Stimulated activated CD8-positive, alpha-beta memory T cell treated with anti-CD3 and anti-CD28 coated beads, Interleukin-2, amount 100 ng/mL, for 48 hours (primary cell): ENCODE measurements at places on chromosomes 12 and 14.

- no peak for DNase-seq
These were observed 337.5 kb downstream of the CCDC91 start for GRCh38 chr12:28527631-28528249.

DNA sequence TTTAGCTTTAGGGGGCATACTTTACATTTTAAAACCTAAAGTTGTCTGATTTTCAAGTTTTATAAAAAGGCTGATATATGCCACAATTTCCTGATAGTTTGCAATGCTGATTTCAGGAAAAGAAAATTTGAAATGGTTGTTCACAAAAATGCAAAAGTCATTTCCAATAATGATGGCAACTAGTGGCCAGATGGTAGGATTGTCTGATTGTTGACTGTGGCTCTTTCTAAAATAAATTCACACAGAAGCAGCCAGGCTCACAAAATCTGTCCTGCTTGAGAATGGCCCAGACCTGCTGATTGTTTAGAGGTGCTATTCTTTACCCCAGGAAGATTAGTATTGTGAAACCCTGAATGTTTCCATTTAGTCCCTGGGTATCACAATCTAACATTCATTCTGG lies 220.3 kb downstream of the NELL2 start:
- DNase-seq, result no peak

DNA sequence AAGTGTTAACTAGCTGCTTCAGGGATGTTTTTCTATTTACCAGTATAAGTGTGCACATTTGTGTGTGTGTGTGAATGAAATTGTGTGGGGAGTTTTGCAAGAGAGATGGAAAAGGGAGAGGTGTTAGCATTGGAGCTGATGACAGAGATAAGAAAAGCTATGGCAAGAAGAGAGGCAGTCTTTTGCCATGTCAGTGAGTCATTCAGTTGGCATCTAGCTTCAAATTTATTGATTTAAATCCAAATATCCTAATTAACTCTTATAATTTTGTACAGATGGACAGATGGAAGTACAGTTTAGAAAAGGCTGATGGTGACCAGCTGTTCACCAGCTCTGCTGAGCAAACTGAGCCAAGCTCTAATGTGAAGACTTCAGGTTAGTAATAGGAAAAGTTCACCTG lies 3.3 kb upstream of the BHLHE41 start:
- no peak for DNase-seq

DNA sequence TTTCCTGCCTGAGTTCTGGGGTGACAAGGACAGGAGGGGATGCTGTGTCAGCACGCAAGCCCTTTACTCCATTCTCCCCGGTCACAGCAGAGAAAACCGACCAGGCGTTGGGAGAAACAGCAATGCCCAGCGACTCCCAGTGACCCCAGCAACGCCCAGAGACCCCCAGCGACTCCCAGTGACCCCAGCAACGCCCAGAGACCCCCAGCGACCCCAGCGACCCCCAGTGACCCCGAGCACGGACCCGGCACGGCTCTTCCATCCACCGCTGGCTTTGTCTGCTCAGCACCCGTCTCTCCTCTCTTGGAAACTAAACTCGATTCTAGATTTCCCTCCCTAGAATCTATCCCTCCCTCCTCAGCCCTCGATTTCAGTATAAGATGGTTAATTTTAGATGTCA lies 38.5 kb upstream of the GALNT9 start:
- no peak for DNase-seq

DNA sequence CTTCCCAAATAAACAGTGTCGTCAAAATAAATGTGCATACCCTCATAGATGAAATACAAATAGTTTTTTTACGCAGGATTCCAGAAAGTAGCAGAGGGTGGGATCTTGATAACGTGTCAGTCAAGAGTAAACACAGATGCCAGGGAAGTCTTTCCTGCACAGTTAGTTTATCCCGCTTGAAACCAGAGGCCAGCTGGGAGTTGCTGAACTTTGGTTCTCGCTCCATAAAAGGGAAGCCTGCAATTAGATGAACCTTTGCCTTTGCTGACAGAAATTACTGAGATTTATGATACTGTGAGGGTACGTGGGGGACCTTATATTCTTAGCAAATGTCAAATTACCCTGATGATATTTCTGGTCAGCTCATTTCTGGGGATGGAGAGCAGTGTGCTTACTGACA lies 18.9 kb downstream of the FAR2 start:
- DNase-seq, result no peak

DNA sequence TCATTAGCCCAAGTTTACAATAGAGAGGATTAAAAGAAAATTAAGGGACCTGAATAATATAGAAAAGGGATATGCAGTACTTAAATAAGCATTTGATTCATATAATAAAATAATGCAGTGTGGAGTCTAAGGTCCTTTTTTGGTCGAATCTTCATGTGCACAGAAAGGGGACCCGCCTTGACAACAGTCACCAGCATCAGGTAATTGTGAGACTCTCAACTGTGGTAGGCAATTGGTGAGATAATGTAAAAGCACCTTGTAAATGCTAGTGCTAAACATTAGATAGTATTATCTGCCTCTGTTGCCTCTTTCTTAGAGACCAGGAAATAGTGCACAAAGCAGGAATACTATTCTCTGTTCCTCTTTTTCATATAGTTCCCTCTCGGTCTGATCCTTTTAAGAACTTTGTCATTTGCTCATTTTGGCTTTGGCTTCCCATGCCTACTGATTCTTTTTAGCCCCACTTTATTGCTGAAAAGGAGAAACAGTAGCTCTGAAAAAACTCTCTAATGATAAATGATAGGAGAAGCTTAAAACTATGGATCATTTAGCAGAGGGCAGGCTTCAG lies 17.5 kb downstream of the CHPT1 start:
- DNase-seq, result no peak
